ENCODE measurements at places on chromosomes 4 and X. TPM values are rescaled to one million over a fixed set of nuclear protein-coding genes. Genes with fewer than 3 reads are reported as not detected.

Gene CHST7
- 8.3 TPM for polyA plus RNA-seq

Gene TMEM129
- polyA plus RNA-seq, result 24.1 TPM

Gene MAGEA1
- not detected for polyA plus RNA-seq

Gene NWD2
- polyA plus RNA-seq, result not detected

Gene CTAG1A
- polyA plus RNA-seq, result not detected

Gene TMSB15A
- not detected for polyA plus RNA-seq

Gene PPA2
- polyA plus RNA-seq, result 128 TPM

Gene DDX53
- not detected for polyA plus RNA-seq

Gene CFAP299
- not detected for polyA plus RNA-seq

Gene TMEM154
- polyA plus RNA-seq, result 157 TPM

Gene REPS2
- polyA plus RNA-seq, result 3.6 TPM

Gene ZNF185
- 39.1 TPM for polyA plus RNA-seq

Gene CXXC4
- polyA plus RNA-seq, result not detected

Gene MAEA
- polyA plus RNA-seq, result 83.5 TPM

Gene PRSS12
- not detected for polyA plus RNA-seq

Gene ARAP2
- polyA plus RNA-seq, result 4.0 TPM

DNA sequence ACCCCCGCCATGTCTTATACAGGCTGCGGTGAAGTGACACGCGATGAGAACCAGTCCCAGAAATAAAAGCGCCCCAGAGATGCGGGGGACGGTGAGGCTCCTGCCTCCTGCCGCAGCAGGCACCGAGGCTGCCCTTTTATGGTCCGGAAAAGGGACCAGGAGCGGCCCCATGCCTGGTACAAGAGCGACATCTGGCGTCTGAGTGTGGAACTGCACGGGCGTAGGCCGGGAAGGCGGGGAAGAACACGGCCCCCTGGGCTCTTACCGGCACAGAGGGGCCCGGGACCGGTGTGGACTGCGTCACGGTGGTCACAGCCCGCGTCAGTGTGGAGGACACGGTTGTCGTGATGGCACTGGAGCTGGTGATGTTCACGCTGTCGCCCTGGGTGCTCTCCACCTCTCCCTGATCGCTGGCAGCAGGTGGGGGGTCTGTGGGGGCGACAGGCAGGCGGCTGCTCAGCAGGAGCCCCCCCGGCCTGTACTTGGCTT lies 8.9 kb upstream of the RENBP start:
- no peak overlapping the region for H3K27ac ChIP-seq
- DNase-seq, result peak; percentile 60
- peaks cover 77% of the 10 kb centered on the region for H3K36me3 ChIP-seq
- no peak overlapping the region for H3K4me3 ChIP-seq

DNA sequence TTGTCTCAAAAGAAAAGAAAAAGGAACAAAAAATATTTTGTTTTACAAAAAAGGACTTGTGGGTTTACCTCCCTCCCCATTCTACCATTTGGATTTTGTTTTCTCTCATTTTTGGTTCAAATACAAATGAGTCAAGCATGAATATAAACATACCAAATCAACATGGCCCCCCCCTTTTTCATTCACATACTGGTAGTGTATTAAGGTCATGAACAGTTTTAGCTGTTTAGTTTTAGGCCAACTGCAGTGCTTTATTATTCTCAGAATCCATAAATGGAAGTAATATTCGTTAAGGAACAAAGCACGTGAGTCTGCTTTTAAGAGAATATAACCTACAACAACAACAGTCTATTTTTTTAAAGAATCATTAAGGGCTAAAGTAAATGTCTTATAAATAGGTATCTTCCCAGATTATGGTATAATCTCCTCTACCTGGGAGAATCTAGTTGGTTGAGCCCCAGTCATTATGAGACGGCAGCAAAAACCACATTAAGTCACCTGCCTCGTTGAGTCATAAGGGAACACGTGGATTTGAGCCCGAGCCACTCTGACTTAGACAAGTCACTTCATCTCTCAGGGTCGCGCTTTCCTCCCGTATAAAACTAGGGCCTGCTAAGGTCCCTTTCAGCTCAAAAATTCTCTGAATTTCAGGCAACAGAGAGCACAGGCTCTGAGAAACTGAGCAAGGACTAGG lies 26.7 kb downstream of the BCLAF3 start:
- peaks cover 33% of the 10 kb centered on the region for H3K36me3 ChIP-seq
- no peak overlapping the region for H3K27ac ChIP-seq
- H3K27me3 ChIP-seq, result peaks cover 2% of the 10 kb centered on the region
- no peak overlapping the region for H3K4me3 ChIP-seq
- no peak for DNase-seq

DNA sequence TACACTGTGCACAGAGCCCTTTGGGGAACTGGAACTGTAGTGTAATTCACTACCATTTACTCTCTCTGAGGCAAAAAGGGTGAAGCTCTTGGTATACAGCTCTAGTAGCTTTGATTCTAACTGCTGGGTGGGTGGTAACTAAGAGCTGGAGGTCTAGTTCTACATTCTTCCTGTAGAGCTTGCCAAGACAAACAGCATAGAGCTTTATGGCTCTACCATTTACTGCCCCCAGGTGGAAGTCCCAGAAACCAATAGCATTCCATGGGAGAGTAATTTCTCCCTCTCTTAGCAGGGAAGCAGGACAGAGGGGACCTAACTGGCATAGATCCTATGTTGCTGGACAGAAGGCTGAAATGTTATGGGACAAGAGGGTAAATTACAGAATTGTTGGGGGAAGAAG lies 26.7 kb downstream of the HDAC8 start:
- no peaks in the 10 kb centered on the region for H3K27me3 ChIP-seq
- H3K4me1 ChIP-seq, result no peaks in the 10 kb centered on the region
- no peak overlapping the region for H3K27ac ChIP-seq
- no peak for DNase-seq

- H3K27ac ChIP-seq, result no peak overlapping the region
- DNase-seq, result no peak
- H3K4me3 ChIP-seq, result no peak overlapping the region
- H3K36me3 ChIP-seq, result no peaks in the 10 kb centered on the region
Observed at GRCh38 chrX:140502491-140503237, 2.2 kb downstream of the SOX3 start.

GRCh38 chr4:8457646-8458252 lies 17.2 kb downstream of the TRMT44 start:
- DNase-seq, result no peak
- H3K27me3 ChIP-seq, result no peaks in the 10 kb centered on the region
- H3K4me1 ChIP-seq, result no peaks in the 10 kb centered on the region

DNA sequence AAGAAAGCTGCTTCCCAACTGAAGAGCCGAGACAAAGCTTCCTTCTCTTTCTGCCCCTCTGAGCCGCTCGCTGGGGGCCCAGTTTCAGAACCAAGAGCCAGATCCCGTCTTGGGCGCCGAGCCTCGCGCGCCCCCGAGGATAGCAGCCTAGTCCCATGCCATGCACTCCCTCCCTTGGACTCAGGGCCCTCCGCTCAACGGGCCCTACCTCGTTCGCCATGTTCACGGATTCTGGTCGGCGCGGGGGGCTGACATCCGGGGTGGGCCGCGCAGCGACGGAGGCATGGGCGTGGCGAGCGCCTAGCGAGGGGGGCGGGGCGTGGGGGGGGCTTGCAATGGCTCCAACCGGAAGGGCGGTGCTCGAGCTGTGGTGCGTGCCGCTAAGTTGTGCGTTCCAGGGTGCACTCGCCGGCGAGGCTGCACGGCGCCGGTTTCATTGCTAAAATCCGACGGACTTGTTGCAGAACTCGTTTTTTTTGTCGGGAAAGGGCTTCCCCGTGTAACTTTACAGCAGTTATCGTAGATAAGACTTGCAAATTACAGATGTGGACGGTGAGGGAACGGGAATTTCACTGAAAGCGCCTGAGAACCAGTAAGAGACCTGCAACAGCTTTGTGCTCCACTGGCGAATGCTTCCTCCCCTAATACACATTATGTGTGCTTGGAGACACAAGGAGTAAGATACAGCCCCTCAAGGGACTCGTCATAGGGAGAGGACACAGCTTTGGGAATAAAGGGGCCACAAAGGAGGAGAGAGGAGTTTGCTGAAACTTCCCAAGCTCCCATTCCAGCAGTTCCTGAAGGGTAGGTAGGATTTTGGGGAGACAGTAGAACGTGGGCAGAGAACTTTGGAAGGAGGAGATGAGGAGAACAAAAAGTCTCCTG lies at the start of gene ADH5:
Gene ADH5 (minus strand): TSS at position 308 of the 885 bp plus-strand sequence. CDS start 88 bp downstream, at position 220.
- peak; percentile 61 for DNase-seq
- peaks cover 14% of the 10 kb centered on the region for H3K36me3 ChIP-seq
- H3K4me3 ChIP-seq, result peak within 1 kb of the TSS; percentile 76
- peaks cover 15% of the 10 kb centered on the region for H3K4me1 ChIP-seq
- H3K27me3 ChIP-seq, result no peaks in the 10 kb centered on the region
- H3K27ac ChIP-seq, result peak within 1 kb of the TSS; percentile 86

GRCh38 chrX:42739258-42739657 lies 38.7 kb downstream of the PPP1R2C start:
- peaks cover 5% of the 10 kb centered on the region for H3K4me1 ChIP-seq
- H3K36me3 ChIP-seq, result no peaks in the 10 kb centered on the region
- no peak overlapping the region for H3K27ac ChIP-seq

DNA sequence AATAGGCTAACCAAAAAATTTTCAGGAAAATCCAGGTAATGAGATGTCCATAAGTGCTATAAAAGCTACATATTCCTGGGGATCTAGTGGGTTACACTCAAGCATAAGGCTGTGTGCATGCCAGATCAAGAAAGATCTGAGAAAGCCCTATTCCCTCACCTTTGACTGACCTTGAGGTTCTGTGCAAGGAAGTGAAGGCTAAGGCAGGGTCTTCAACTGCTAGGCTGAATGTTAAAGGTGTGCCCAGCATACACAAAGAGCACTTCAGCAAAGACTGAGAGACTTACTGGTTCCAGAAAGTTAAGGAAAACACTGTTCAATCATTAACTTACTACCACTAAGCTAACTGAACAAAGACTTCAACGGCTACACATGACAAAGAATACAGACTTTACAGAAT lies 269.7 kb downstream of the GPC3 start:
- DNase-seq, result no peak
- H3K4me1 ChIP-seq, result no peaks in the 10 kb centered on the region
- H3K27me3 ChIP-seq, result no peaks in the 10 kb centered on the region
- no peaks in the 10 kb centered on the region for H3K36me3 ChIP-seq
- no peak overlapping the region for H3K27ac ChIP-seq

- no peaks in the 10 kb centered on the region for H3K27me3 ChIP-seq
- no peak for DNase-seq
- H3K4me1 ChIP-seq, result no peaks in the 10 kb centered on the region
- no peak overlapping the region for H3K27ac ChIP-seq
- peaks cover 97% of the 10 kb centered on the region for H3K36me3 ChIP-seq
- no peak overlapping the region for H3K4me3 ChIP-seq
Observed at GRCh38 chr4:1839282-1839681, 16.7 kb downstream of the LETM1 start.

DNA sequence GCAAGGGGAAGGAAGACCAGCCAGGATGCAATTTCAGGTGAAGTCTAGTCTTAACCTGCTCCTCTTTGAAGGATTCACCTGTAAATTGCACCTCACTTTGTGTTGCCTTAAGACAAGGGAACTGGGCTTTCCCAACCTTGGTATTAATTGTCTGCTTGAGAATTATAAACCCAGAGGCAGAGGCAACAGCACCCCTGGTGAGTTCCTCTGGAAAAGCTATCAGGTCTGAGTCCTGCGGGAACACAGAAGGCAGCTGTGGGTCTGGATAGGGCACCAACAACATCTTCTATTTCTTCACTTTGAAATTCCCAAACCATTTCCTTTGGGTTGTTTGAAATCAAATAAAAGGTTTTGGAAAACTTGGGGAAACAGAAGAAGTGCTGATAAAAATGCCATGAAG lies 109.2 kb upstream of the NPY2R start:
- H3K4me1 ChIP-seq, result no peaks in the 10 kb centered on the region
- no peak for DNase-seq
- H3K36me3 ChIP-seq, result no peaks in the 10 kb centered on the region
- H3K27me3 ChIP-seq, result no peaks in the 10 kb centered on the region
- no peak overlapping the region for H3K27ac ChIP-seq
- no peak overlapping the region for H3K4me3 ChIP-seq

GRCh38 chr4:94757192-94758140 lies at the start of gene BMPR1B:
Gene BMPR1B, plus strand, starts transcription at chr4:94757955. Its CDS starts 346,470 bp downstream, at chr4:95104425.
- no peak within 1 kb of the TSS for H3K27ac ChIP-seq
- DNase-seq, result no peak
- no peak within 1 kb of the TSS for H3K4me3 ChIP-seq
- peaks cover 69% of the 10 kb centered on the region for H3K27me3 ChIP-seq
- H3K4me1 ChIP-seq, result no peaks in the 10 kb centered on the region
- no peaks in the 10 kb centered on the region for H3K36me3 ChIP-seq

- no peak overlapping the region for H3K27ac ChIP-seq
- DNase-seq, result no peak
- no peaks in the 10 kb centered on the region for H3K27me3 ChIP-seq
- no peak overlapping the region for H3K4me3 ChIP-seq
Observed at GRCh38 chr4:174324236-174324635, 40.5 kb downstream of the CEP44 start.

DNA sequence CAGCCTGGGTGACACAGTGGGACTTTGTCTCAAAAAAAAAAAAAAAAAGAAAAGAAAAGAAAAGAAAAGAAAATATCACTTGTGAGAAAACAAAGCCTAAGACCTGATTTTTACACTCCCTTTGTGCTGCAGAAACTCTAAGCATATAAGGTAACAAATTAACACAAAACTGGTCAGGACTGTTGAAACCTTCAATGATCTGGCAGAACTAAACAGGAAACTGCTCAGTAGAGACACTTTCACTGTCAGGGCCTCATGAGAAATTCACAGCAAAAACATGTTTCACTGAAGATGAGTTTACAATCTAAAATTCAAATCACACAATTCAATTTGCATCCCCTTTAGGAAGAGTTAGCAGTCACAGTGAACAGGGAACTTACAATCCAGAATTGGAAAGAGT lies 69.1 kb upstream of the HOPX start:
- no peak for DNase-seq
- H3K27me3 ChIP-seq, result no peaks in the 10 kb centered on the region
- no peaks in the 10 kb centered on the region for H3K36me3 ChIP-seq
- H3K4me3 ChIP-seq, result no peak overlapping the region
- peaks cover 7% of the 10 kb centered on the region for H3K4me1 ChIP-seq

- no peaks in the 10 kb centered on the region for H3K4me1 ChIP-seq
- H3K36me3 ChIP-seq, result no peaks in the 10 kb centered on the region
- H3K4me3 ChIP-seq, result no peak overlapping the region
- H3K27ac ChIP-seq, result no peak overlapping the region
Observed at GRCh38 chrX:67351411-67351810, 192.4 kb upstream of the AR start.

GRCh38 chrX:47878198-47878597 lies 41.5 kb downstream of the ZNF81 start:
- DNase-seq, result no peak
- no peak overlapping the region for H3K4me3 ChIP-seq
- peaks cover 30% of the 10 kb centered on the region for H3K36me3 ChIP-seq
- no peaks in the 10 kb centered on the region for H3K4me1 ChIP-seq
- H3K27me3 ChIP-seq, result no peaks in the 10 kb centered on the region

GRCh38 chr4:169626331-169627282 lies 6.2 kb downstream of the CLCN3 start:
- no peaks in the 10 kb centered on the region for H3K27me3 ChIP-seq
- no peak overlapping the region for H3K4me3 ChIP-seq
- H3K36me3 ChIP-seq, result no peaks in the 10 kb centered on the region
- no peak for DNase-seq

DNA sequence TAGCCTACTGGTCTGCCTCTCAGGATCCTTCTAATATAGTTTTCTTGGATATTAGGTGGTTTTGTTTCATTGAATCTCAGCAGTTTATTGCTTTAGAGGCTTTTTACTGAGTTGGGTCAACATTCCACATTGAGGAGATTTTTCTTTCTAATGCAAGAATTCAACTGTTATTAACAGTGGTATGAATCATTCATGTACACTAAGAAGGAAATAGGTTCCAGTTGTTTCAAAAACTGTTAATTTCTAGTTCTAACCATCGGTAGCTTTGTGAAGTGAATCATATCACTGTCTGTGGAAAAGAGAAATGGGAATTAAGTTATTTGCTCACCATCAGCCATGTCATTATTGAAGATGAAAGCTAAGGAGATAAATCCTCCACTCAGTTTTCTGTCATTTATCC lies 331.5 kb downstream of the RPA4 start:
- no peaks in the 10 kb centered on the region for H3K27me3 ChIP-seq
- H3K27ac ChIP-seq, result no peak overlapping the region
- H3K4me1 ChIP-seq, result no peaks in the 10 kb centered on the region
- no peaks in the 10 kb centered on the region for H3K36me3 ChIP-seq
